ENCODE measurements at places on chromosomes 2 and 18. TPM values are rescaled to one million over a fixed set of nuclear protein-coding genes. Genes with fewer than 3 reads are reported as not detected.

The SERPINB13 gene
- total RNA-seq, result not detected

The TMEM247 gene
- total RNA-seq, result not detected

The SNED1 gene
- total RNA-seq, result 0.43 TPM

The TXNL4A gene
- 146 TPM for total RNA-seq

The GNAL gene
- total RNA-seq, result 7.8 TPM

The MEP1B gene
- total RNA-seq, result 0.15 TPM

The SPTBN1 gene
- total RNA-seq, result 185 TPM

The SOX11 gene
- total RNA-seq, result not detected

The TNP1 gene
- total RNA-seq, result not detected

The SPC25 gene
- 21.9 TPM for total RNA-seq

The TMEM17 gene
- 5.7 TPM for total RNA-seq

The DOK6 gene
- total RNA-seq, result not detected

The RRM2 gene
- total RNA-seq, result 244 TPM

The IL1A gene
- 0.05 TPM for total RNA-seq

The ACTG2 gene
- total RNA-seq, result 0.11 TPM

The NEMP2 gene
- 5.7 TPM for total RNA-seq

The METTL21A gene
- total RNA-seq, result 30.4 TPM

The ITGA4 gene
- total RNA-seq, result 3.0 TPM

The STON1 gene
- total RNA-seq, result 0.34 TPM

The CTAGE1 gene
- not detected for total RNA-seq

The CXCR2 gene
- total RNA-seq, result not detected

The POU3F3 gene
- total RNA-seq, result not detected

The CCL20 gene
- total RNA-seq, result 7.2 TPM

The SCYGR4 gene
- total RNA-seq, result not detected

The IL37 gene
- not detected for total RNA-seq

The DTNA gene
- total RNA-seq, result 0.17 TPM

The SERPINB10 gene
- total RNA-seq, result 0.22 TPM

The ACVR1C gene
- not detected for total RNA-seq

The AMER3 gene
- not detected for total RNA-seq

The SATB2 gene
- total RNA-seq, result 3.9 TPM

The PJVK gene
- 0.98 TPM for total RNA-seq

The IMPA2 gene
- 59.3 TPM for total RNA-seq

The ASPRV1 gene
- 0.17 TPM for total RNA-seq

The INSIG2 gene
- 12.1 TPM for total RNA-seq

The IL36A gene
- total RNA-seq, result not detected

The C2orf81 gene
- 4.4 TPM for total RNA-seq

All from A549 treated with DMSO at 1 μM for 4 hours (cell line).